ENCODE measurements at places on chromosomes 2 and 18. TPM values are rescaled to one million over a fixed set of nuclear protein-coding genes. Genes with fewer than 3 reads are reported as not detected.

The TUBB8B gene
- total RNA-seq = 0.91 TPM

GRCh38 chr2:17644997-17645720 is 104.7 kb downstream of the VSNL1 start:
- no peaks in the 10 kb centered on the region for H3K36me3 ChIP-seq
- no peak overlapping the region for H3K4me3 ChIP-seq
- H3K4me1 ChIP-seq = no peaks in the 10 kb centered on the region
- no peak for DNase-seq
- H3K27me3 ChIP-seq = no peaks in the 10 kb centered on the region

GRCh38 chr2:157254041-157254440 is 3.5 kb upstream of the GALNT5 start:
- peaks cover 9% of the 10 kb centered on the region for H3K4me1 ChIP-seq
- no peak overlapping the region for H3K27ac ChIP-seq
- H3K36me3 ChIP-seq = no peaks in the 10 kb centered on the region
- H3K27me3 ChIP-seq = no peaks in the 10 kb centered on the region

DNA sequence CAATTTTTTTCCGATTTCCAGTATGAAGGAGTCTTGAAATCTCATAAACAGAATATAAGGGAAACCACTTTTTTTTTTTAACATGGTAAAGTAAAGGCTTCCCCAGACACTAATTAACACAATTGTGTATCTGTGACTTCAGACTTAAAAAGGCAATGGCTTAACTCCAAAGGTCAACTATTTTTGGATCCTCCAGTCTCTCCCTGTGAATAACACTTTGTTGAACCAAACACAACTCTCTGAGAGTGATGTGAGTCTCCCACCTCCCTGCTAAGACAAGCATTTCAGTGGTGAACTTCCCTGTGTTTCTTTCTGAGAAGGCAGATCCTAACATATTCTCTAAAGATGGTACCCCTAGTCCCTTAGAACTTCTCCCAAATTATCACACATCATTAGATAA is 219.6 kb upstream of the RBBP8 start:
- H3K4me3 ChIP-seq = no peak overlapping the region
- H3K27me3 ChIP-seq = no peaks in the 10 kb centered on the region
- H3K4me1 ChIP-seq = peaks cover 19% of the 10 kb centered on the region
- no peaks in the 10 kb centered on the region for H3K36me3 ChIP-seq
- no peak for DNase-seq
- H3K27ac ChIP-seq = no peak overlapping the region

DNA sequence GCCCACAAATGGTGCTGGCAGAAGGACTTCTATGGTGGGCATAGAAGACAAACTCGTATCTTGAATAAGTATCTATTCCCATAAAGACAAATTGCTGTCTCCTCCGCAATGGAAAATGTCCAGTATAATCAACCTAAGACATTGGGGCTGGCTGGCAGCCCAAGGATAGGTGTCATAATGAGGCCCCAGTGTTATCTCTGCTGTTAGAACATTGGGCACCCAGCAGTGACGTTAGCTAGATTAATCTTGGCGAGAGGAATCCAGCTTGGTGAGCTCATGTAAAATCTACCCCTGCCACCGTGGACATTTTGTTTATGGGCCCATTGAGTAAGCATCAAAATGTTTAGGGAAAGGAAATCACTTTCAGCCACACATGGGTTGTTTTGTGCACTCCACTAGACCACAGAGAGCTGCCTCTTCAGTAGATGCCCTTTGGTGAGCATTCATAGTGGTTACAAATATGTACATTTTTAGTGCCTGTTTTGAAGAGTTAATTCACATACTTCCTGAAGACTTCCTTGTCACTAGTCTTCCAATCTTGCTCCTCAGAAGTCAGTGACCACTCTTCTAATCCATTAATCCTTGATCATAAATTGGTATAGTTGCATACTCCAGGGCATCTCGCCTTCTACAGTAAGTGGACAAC is 48.2 kb upstream of the KDM3A start:
- no peaks in the 10 kb centered on the region for H3K27me3 ChIP-seq
- no peak for DNase-seq
- H3K27ac ChIP-seq = no peak overlapping the region
